ENCODE measurements at places on chromosomes 16 and 17.

DNA sequence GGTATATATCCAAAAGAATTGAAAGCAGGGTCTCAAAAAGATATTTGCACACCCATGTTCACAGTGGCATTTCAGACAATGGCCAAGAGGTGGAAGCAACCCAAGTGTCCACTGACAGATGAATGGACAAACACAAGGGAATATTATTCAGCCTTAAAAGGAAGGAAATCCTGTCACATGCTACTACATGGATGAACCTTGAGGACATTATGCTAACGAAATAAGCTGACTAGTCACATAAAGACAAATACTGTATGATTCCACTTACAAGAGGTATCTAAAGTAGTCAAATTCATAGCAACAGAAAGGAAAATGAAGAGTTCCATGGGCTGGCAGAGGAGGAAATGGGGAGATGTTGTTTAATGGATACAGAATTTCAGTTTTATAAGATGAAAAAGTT is 41.4 kb downstream of the TEX2 start:
- no peak for DNase-seq

DNA sequence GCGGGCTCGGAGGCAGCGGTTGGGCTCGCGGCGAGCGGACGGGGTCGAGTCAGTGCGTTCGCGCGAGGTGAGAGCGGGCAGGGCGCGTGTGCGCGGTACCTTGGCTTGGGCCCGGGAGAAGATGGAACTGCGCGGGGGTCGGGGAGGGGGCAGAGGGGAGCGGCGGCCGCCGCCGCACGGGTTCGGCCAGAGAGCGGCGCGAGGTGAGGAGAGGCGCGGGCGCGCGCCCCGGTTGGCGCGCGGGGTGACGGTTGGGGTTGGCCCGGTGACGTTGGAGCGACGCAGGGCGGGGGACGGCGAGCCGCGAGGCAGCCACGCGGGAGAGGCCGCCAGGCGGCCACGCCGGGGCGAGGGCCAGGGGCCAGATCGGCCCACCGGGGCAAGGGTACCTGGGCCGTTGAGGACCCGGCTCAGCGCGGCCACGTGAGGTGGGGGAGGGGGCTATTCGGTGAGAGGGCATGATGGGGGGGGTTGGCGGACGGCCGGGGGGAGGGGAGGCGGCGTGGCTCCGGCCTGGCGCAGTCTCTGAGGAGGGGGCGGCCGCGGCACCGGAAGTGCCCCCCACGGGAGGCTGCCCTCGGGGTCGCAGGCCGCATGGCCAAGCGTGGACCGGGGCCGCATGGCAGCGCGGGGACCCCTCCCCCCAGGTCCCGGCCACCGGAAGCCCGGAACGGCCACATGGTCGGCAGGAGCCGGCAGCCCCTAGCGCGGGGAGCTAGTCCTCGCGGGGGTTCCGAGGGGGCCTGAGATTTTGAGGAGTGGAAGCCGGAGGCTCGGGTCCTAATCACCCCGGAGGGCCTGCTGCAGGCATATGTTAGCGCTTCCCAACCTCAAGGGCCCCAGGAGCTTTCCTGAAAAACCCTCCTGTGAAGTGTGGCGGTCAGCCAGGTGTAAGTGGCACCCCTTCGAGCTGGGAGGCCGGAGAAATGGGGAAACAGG is 527 bp downstream of the EIF5A start:
- peak; percentile 55 for DNase-seq

DNA sequence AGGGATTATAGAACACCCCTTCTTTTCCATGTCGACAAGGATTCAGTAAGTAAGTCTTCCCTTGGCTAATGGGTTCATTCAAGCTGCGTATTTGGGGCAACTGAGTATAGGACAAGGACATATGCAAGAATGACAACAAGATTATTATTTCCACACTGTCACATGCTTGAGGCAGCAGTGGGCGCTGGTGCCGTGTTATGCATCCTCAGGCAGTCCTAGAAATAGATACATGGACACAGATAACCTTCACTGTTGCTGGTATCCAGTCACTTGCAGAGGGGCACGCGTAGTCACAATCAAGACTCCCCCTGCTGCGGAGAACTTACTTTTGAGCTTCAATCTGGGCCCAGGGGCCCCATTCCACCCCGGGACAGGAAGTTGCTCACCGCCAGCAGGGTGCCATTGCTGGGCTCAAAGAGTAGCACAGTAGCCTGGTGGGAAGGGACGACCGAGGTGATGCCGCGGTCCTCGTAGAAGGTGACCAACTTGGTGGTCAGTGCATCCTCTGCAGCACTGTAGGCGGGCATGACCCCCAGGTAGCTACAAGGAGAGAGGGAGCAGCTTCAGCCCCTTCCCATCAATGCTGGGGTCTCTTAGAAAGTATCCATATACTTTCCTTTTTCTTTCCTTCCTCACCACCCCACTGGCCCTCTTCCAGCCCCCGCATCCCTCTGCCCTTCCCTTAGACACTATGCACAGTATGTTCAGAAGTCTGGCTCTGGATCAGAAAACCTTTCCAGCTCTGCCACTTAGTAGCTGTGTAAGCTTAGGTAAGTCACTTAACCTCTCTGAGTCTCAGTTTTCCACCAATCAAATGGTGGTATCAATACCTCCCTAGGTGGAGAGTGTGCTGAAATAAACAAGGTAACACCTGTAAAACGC is 804 bp downstream of the CRYM start:
- DNase-seq, result no peak

DNA sequence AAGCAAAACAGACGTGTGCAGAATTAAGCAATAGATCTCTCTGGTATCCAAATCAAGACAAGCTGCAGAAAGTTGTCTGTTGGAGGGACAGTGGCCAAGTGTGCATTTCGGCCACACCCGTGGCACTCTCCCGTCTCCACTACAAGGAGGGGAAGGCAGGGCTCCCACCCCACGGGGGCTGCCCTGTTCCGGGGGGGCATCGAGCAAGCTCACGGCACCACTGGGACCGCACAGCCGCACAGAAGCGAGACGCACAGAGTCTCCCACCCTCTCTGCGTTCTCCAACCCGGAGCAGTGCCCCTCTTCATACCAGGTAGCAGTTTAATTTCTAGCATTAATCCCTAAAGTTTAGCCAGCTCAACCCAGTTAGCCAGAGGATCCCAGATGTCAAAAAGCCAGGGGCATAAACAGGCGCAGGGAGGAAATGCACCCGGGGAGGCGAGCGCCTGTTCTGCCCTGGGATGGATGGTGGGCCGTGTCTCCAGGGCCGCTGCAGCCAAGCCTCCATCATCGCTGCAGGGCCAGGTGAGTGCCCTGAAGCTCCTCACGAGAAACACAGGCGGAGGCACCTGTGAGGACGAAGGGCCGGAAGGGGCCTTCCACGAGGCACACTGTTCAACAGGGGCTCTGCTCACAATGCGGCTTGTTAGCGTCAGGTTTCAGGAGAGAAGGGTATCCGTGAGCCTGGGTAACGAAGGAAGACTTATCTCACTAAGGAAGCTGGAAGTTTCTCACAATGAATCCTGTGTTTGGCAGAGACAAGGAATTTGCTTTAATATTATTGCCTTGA is 42.1 kb upstream of the METRNL start:
- DNase-seq, result no peak

DNA sequence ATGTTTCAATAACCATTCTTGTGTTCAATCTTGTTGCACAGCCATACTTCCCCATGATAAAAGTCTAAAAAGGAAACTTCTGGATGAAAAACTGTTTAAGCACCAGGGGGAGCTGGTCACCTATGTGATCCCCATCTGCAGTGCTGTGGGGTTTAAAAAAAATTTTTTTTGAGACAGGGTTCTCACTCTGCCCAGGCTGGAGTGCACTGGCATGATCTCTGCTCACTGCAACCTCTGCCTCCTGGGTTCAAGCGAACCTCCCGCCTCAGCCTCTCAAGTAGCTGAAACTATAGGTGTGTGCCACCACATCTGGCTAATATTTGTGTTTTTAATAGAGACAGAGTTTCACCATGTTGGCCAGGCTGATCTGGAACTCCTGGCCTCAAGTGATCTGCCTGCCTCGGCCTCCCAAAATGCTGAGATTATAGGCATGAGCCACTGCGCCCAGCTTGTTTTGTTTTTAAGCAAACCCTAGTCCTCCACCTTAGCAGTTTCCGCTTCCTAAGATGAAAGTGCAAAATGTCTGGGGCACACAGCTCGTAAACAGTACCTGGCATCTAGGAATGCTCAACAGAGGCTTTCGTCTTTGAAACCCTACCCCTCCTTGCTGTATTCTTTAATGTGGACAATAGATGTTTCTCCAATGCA is 25.4 kb downstream of the DNAJA2 start:
- DNase-seq, result peak; percentile 12
